ENCODE measurements at places on chromosomes 1 and 21.

DNA sequence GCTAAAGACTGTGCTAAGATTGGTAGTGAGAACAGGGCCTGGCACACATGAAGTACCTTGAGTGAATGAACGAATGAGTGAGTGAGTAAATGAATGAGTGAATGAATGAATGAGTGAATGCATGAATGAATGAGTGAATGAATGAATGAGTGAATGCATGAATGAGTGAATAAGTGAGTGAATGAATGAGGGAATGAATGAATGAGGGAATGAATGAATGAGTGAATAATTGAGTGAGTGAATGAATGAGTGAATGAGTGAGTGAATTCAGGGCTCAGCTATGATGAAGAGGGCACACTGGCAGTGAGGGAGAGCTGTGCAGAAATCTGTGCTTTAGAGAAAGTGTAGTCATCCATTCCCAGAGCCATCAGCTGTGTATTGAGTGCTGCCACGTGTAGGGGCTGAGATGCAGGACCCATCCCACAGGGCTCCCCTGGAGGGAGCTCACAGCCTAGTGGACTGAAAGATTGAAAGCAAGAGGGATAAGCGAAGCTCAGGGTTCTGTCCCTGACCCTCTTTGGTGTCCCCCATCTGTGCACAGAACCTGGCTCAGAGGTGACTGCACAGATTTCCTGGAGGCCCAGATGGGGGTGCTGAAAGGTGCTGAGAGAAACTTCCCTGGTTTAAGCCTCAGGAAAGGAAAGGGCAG lies 217.9 kb upstream of the VAMP3 start:
- no peak for DNase-seq

GRCh38 chr1:7373251-7373650 lies 397.8 kb upstream of the VAMP3 start:
- no peak for DNase-seq

DNA sequence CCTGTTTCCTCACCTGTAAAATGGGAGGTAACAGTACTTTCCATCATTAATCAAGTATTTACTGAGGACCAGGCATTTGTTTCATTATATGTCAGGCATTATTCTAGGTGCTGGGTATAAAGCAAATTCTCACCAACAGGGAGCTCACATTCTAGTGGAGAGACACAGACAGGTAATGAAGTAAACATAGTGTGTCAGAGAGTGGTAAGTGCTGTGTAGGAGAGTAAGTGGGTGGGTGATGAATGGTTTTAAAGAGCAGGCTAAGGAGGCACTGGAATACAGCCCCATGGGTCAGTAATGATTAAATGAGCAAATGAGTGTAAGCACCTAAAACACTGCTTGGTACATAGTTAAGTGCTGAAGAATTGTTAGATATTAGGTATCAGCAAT lies 60.4 kb downstream of the DNTTIP2 start:
- DNase-seq, result no peak

- no peak for DNase-seq
Measured at GRCh38 chr1:9782116-9782751, 41.5 kb downstream of the CLSTN1 start.

- DNase-seq, result no peak
Measured at GRCh38 chr1:94098585-94099111, 22.3 kb downstream of the ABCA4 start.

DNA sequence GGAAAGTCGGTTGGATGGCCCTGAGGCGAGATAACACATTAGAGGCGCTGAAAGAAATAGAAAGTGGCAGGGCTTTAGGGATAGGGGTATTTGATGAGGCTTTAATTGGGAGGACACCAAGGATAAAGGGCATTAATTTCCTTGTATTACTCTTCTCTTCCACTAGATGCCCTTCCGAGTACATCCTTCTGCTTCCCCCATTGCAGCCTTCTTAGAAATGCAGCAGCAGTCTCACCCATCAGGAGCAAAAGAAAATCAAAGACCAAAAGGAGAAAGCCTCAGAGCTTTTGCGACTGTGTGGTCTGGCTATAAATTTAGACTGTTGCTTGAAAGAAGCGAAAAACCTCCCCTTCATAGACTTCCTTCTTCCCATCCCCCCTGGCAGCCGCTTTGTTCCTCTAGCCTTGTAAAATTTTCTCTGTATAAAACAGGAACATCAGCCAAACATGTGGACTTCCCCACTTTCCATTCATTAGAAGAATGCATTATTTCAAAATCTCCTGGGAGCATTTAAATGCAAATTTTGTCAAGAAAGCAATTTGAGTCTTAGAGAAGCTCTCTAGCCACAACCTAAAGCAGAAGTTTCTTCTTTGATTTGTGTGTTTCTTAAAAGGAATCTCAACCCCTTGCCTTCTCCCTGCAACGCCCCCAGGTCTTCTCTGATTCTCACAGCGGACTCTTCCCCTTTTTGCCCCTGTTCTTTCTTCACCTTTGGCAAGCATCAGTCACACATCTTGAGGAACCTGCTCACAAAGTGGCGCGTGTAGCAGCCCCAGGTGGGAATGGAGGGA lies 76.6 kb downstream of the NDUFS5 start:
- DNase-seq, result peak; percentile 66

GRCh38 chr1:18955441-18956192 lies 859 bp downstream of the IFFO2 start:
- no peak for DNase-seq

DNA sequence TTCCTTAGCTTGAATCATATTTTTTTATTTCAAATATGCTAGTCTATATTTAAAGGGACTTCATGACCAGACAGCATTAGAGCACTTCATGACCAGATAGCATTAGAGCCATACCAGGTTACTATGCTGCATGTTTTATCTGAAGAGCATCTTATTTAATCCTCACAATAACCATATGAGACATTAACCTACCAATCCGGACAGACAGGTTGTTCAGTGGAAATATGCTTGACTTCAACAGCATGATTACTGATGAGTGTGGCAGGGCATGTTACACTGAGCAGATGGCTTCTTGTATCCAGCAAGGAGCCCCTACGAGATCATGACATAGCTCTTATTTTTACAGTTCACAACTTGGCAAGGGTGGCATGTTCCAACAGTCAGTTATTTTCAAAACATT lies 85.0 kb upstream of the KCTD3 start:
- no peak for DNase-seq

- no peak for DNase-seq
Measured at GRCh38 chr21:23099185-23099584, 2101.0 kb downstream of the NCAM2 start.

GRCh38 chr1:173477286-173478093 lies at the start of gene PRDX6:
PRDX6 (plus strand) TSS chr1:173477335; CDS start chr1:173477398, 63 bp downstream.
- DNase-seq, result peak; percentile 93

DNA sequence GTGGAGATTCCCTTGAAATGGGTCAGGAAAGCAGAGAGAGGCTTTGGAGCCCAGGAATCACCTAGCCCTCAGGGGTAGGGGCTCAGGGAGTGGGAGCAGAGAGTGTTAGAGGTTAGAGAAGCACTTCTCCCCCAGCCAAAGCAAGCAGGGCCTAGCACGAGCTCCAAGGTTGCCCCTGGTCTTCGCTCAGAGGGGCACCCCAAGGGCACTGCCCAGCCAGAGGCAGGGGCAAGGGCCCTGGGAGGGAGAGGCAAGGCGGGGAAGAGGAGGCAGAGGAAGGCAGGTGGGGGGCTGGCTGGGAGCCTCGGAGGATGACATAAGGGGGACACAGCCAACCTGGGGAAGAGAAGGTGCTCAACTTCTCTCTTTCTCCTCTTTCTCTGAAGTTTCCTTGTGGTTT lies 71.9 kb downstream of the CASZ1 start:
- DNase-seq, result no peak

- peak; percentile 22 for DNase-seq
Measured at GRCh38 chr21:45378258-45378966, 26.6 kb upstream of the COL18A1 start.

- no peak for DNase-seq
Measured at GRCh38 chr1:222058249-222058648, 316.4 kb upstream of the DUSP10 start.

DNA sequence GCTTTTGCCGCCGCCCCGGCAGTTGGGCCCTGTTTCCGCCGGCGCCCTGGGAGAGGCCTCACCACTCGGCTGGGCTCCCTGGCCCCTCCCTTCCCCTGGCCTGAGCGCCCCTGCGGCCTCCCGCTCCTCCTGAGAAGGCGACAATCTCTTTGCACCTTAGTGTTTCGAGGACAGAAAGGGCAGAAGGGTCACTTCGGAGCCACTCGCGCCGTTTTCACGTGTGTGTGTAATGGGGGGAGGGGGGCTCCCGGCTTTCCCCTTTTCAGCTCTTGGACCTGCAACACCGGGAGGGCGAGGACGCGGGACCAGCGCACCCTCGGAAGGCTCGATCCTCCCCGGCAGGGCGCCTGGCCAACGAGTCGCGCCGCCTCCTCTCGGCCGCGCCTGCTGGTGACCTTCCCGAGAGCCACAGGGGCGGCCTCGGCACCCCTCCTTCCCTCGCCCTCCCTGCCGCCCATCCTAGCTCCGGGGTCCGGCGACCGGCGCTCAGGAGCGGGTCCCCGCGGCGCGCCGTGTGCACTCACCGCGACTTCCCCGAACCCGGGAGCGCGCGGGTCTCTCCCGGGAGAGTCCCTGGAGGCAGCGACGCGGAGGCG lies 432 bp upstream of the SIM2 start:
- no peak for DNase-seq

- no peak for DNase-seq
Measured at GRCh38 chr21:45017039-45017960, 57.1 kb upstream of the ADARB1 start.

DNA sequence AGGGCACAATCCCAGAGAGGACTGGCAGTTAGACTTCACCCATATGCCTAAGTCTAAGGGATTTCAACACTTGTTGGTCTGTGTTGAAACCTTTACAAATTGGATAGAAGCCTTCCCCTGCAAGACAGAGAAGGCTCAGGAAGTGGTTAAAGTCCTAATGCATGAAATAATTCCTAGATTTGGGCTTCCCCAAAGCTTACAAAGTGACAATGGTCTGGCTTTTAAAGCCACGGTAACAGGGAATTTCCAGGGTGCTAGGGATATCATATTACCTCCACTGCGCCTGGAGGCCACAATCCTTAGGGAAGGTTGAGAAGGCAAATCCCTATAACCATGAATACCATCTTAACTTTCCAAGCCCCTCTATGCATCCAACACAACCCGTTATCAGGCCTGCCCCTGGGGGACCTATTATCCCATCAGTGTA lies 3.3 kb upstream of the FMO4 start:
- DNase-seq, result no peak

DNA sequence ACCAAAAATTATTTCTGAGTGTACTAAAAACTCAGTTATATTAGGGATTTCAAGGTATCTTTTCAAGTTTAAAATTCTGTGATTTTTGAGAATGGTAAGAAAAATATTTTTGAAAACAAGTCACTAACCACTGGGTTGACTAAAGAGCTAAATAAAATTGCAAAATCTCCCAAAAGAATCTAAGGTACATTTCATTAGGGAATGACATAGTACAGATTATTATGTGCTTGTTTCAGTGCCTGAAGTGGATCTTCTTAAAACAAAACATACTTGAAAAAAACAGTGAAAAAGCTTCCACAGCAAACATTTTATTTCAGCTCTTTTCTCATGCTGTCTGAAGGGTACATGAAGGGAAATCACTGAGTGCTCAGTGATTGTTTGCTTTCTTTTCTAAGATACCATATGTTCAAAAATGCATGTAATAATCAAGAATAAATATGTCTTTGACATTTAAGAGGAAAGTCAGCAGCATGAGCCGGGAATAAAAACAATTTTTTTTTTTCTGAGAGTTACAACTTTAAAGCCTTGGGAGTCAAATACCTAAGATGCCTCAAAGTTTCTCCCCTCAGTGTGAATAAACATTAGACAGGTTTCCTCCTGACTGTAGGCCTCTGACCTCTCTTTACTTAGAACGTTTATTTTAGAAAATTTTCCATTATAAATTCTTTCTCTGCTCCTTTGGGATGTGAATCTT lies 200.7 kb downstream of the KCNT2 start:
- no peak for DNase-seq

GRCh38 chr1:18668750-18669404 lies 38.2 kb downstream of the PAX7 start:
- no peak for DNase-seq

DNA sequence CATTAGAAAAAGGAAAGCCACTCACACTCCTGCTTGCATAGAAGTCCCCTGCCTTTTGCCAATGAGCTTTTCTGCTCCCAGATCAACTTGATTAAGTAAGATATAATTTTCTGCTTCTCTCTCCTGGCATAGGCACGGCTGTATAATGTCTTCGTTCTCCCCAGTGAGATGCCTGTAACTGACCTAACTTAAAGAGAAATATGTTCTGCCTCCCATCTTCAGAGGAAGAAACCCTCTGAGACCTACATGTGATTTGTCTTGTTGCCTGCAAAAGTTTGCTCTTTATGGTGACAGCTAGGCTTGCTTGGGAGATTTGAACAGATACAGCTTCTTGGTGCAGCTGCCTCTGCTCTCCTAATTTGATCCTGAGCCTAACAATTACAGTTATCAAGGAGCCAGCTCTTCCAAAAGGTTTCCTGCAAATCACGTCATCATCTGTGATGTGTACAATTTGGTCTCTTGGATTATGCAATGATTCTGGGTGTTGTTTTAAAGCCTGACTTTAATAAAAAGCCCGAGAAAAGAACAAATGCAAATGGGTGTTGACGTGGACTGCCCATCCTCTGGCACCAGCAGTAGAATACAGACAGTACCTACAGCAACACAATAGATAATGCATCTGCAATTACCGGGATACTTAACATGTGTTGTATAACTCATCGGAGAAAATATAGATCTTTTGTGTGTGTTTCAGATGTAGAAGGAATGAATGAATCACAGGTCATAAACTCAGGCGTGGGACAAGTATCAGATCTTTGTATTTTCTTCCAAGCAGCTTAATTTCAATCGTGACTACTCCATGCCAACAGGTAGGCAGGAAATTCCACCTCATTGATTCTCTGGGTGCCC lies 76.2 kb upstream of the KAZN start:
- DNase-seq, result peak; percentile 85

- DNase-seq, result no peak
Measured at GRCh38 chr21:33286076-33286475, 19.9 kb downstream of the IL10RB start.

- no peak for DNase-seq
Measured at GRCh38 chr21:42461185-42461520, 34.9 kb downstream of the RSPH1 start.

DNA sequence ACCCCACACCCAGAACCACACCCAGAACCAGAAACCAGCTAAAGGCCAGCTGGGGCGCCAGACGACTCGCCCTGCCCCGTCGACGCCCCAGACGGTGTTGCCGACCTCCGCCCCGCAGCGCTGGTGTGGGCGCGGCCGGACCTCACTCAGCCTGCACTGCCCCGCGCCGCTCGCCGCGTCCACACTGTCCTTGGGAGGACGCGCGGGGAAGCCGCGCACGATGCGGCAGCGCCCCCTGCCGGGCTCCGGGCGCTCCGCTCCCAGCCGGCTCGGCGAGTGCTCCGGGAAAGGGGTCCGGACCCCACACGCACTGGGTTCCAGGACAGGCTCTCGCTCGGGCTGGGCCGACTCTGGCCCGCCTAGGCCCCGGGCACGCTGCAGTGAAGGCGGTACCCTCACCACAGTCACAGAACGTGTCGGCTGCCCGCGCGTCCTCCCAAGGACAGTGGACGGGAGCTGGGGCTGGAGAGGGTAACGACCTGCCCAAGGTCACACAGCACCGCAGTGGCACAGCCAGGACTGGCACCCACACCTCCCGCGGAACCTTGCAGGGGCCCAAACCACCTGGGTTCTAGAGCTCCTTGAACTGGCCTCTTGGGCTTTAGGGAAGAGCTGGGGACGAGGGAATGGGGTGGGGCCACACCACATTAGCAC lies 90.2 kb downstream of the DMRTA2 start:
- DNase-seq, result peak; percentile 49

- DNase-seq, result no peak
Measured at GRCh38 chr21:45737485-45738166, 94.1 kb downstream of the PCBP3 start.

GRCh38 chr21:45997205-45997494 lies 15.6 kb downstream of the COL6A1 start:
- DNase-seq, result no peak

Data from muscle of back (tissue), 13 donors.